ENCODE measurements at places on chromosomes 11 and 22.

DNA sequence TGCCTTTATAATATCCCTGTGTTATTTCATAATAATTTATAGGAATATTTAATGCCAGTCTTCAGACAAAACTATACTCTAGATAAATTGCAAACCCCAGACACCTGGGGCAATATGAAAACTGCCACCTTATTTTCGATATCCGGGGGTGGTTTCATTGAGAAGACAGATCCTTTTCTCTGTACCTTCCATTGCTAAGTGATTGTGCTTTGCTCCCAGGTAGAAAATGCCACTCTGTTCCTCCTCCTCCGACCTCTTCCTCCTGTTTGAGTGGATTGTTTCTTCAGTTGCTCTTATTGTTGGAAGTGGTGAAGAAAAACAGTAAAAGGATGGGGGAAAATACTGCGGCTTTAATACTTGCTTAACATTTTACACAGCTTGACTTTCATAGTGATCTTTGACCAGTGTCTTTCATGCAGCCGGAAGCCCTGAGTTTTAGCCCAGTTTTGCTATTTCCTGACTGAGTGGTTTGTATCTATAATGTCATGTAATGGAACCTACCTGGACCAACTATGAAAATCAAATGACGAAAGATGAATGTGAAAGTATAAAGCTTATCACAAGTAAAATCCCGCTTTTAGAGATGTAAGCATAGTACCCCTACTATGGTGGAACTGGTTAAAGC, 5.6 kb upstream of the GRIK4 start:
- DNase-seq, result no peak

- DNase-seq, result peak; percentile 36
These were observed 1.2 kb upstream of the DUSP8 start for GRCh38 chr11:1573077-1573902.

- DNase-seq, result no peak
These were observed 63.8 kb downstream of the CYB5R2 start for GRCh38 chr11:7609521-7609920.

DNA sequence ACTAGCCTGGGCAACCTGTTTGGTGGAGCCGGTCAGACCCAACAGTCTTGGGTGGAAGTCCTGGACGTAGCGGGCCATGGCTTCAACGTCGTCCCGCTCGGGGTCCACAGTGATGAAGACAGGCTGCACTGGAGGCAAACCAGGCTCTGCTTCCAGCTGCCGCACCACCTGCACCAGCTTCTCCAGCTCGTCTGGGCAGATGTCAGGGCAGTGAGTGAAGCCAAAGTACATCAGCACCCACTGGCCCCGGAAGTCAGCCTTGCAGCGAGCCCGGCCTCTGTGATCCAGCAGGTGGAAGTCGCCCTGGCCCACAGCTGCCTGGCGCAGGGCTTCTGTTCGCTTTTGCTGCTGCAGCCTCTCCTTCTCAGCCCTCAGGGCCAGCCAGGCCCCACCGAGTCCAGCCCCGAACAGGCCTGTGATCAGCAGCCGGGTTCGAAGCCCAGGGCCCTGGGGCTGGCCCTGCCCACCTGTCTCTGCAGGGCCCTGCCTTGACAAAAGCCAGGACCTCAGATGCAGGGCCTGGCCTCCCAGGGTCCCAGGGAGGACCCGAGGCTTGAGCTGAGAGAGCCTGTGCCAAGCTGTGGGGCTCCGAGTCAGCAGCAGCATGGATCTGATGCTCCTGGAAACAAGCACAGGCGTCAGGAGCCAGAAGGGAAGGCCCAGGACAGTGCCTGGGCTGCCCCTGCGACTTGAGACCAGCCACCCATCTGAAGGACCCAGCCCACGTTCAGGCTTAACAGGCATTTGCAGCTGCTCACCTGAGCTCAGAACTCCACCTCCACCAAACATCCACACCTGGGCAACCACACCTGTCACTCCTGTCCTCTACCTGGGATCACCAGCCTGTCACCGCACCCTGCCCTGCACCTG, 1.4 kb downstream of the SCO2 start:
- DNase-seq, result no peak

- peak; percentile 64 for DNase-seq
These were observed 39.6 kb downstream of the PAMR1 start for GRCh38 chr11:35485656-35486322.

DNA sequence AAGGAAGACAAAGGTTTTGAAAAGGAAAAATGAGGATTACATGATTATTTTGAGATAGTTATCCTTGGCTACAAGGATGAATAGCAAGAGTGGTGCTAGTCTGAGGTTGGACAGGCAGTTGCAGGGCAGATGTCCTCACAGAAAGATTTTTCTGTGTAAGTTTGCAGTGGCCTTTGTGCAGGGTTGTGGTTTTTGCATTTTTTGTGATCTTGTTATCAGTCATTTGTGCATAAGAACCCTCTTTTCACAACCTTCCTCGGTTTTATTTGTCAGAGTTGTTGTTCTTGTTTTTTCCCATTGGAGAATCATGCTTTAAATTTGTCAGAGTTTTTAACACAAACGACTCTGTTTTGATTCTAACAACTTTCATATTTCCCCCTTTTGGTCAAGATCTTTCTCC, 1.4 kb downstream of the CCDC134 start:
- no peak for DNase-seq

GRCh38 chr22:26516503-26516902, 4.2 kb upstream of the TFIP11 start:
- no peak for DNase-seq

DNA sequence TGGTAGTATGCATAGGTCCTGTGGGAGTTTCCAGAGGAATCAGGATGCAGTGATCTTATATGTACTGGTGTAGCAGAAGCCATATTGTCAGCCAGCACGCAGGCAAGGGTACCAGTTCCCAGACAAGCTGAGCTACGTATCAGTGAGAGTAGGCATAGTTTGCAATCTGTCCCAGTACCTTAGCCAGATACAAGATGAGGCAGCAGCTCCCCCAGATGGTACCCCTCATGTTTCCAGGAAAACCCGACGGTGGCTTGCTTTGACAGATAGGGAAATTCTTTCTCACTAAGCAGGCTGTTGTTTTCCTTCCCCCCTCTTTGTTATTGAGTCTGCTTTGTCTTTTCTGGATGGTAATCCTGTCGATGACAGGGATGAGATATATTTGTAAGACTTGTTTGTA, 109.7 kb upstream of the RRM1 start:
- no peak for DNase-seq

DNA sequence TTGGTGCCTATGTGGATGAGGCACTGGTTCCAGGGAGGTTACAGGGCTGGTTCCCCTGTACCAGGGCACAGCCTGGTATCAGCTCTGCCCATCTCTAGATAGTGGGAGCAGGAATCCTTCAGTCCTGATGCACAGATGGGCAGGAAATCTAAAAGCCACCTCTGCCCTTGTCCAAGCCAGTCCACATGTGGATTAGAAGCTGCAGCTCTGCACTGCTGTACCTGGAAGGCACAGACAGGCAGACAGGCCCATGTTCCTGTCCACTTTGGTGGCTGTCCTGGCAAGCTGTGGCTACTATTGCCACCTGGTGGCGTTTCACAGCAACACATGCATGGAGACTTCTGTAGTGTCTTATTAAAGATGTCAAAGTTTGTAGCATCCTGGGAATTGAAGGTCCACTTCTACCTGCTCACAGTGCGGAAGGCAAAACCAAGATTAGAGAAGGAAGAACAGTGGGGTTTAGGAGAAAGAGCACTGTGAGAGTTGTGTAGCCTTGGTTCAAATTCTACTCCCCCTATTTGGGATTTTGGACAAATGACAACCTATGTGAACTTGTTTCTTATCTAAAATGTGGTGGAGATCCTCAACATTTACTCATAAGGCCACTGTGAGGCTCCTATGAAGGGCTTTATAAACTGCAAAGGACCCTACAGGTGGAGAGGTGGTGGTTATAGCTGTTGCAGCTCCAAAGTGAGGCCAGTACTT, 30.1 kb downstream of the NAV2 start:
- DNase-seq, result peak; percentile 54

GRCh38 chr11:47786373-47786772, 19.2 kb upstream of the FNBP4 start:
- no peak for DNase-seq

DNA sequence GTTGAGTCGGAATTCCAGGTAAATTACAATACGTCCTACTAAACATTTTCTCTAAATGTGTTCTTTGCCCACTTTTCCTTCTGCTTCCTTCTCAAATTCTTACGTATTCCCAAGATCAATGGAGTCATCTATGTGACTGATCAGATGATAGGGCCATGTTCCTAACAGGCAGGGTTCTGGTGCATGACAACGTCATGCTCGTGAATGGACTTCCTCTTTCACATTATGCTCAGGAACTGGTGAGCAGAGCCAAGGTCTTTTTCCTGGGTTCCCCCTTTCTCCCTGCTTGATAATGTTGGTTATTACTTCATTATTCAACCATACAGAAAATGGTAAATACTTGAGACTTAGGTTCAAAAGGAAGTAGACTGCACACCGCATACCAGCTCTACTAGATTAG, 789.4 kb downstream of the OPCML start:
- no peak for DNase-seq

- DNase-seq, result no peak
These were observed 807 bp upstream of the WT1 start for GRCh38 chr11:32435942-32436750.

- DNase-seq, result no peak
These were observed 212.3 kb upstream of the ZBED5 start for GRCh38 chr11:11069841-11070835.

DNA sequence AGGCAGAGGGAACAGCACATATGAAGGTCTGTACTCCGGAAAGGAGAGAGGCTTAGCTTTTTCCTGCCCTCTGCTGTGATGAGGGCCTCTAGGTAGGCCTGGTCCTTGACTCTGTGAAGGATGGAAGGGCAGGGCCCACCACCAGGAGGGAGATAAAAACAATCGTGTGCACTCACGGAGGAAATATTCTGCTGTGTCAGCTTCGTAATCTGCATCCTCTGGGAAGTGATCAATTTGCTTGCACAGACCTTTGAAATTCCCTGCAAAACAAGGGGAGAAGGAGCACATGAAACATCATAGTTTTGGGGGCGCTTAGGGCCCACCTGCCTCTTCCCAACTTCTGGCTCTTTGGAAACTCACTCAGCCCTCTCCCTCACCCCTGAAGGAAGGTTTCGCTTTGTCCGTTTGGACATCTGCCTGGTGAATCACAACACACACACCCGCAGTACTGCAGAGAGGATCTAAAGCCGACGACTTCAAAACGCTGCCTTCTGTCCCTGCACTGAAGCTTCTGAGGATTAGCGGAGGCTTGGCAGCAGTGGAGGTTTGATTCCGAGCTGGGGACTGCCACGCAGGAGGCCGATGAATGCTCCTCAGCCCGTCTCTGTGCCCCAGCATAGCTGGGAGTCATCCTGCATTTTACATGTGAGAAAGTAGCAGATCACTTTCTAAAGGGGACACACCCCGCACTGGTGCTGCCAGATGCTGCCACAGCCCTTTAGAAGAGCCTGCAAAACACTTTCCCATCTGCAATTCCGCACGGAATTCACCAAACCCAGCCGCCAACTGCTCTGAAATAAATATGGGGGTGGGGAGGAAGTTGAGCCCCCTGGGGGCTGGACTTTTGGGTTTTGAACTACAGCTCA, 58.6 kb upstream of the EIF3D start:
- DNase-seq, result no peak

DNA sequence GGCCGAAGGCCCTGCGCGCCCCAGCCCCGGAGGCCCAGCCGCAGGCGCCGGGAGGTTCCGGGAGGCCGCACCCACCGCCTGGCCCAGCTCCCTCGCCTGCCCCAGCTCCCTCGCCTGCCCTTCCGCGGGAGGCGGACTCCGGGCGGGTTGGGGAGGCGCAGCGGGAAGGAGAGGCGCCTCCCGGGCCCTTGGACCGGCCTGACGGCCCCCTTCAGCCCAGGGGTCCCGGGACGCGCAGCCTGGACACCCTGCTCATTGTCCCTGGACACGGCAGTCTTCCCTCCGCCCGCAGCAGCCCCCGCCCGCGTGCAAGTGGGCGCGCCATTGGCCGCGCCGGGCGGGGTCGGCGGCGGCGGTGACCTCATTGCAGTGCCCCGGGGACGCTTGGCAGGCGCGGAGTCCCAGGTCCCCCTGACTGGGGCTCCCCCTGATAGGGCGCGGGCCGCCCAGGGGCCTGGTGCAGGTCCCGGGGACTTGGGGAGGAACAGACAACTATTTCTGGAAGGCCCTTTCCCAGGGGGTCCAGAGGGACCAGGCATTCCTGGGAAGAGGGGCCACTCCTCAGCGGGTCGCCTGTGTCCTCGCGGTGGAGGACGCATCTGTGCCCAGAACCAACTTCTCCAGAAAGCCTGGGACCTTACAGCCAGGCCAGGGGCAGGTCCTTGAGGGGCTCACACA, 501 bp downstream of the CD151 start:
- DNase-seq, result peak; percentile 46

- no peak for DNase-seq
These were observed 1252.7 kb downstream of the BRD1 start for GRCh38 chr22:48574776-48575617.

- no peak for DNase-seq
These were observed 34.6 kb upstream of the BID start for GRCh38 chr22:17808693-17809403.

DNA sequence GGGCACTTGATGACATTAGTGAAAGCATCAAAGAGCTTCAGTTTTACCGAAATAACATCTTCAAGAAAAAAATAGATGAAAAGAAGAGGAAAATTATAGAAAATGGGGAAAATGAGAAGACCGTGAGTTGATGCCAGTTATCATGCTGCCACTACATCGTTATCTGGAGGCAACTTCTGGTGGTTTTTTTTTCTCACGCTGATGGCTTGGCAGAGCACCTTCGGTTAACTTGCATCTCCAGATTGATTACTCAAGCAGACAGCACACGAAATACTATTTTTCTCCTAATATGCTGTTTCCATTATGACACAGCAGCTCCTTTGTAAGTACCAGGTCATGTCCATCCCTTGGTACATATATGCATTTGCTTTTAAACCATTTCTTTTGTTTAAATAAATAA, 10.6 kb downstream of the REXO2 start:
- no peak for DNase-seq

DNA sequence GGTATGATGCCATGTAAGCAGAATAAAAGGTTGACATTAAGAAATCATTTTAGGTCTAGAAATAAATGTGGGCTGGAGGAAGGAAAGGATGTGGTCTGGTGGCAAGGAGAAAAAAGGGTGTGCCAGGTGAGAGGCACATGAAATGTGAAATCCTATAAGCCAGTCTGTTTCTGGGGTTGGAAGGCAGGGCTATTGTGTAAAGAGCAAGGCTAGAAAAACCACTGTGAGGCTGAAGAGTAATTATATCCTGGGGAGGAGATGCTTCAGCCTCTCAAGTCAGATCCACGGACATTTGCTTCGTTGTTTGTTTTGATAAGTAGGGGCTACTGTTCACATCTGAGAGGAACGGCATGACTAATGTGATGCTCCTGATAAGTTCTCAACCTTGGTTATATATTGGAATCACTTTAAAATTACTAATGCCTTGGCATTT, 77.5 kb upstream of the CTSC start:
- no peak for DNase-seq

Measured in T-helper 9 cell (primary cell).